ENCODE measurements at places on chromosomes 4 and X. TPM values are rescaled to one million over a fixed set of nuclear protein-coding genes. Genes with fewer than 3 reads are reported as not detected.

- DNase-seq = no peak
Observed at GRCh38 chr4:154960476-154960875, 179.4 kb downstream of the RBM46 start.

The MAGEA9 gene
- not detected for total RNA-seq

DNA sequence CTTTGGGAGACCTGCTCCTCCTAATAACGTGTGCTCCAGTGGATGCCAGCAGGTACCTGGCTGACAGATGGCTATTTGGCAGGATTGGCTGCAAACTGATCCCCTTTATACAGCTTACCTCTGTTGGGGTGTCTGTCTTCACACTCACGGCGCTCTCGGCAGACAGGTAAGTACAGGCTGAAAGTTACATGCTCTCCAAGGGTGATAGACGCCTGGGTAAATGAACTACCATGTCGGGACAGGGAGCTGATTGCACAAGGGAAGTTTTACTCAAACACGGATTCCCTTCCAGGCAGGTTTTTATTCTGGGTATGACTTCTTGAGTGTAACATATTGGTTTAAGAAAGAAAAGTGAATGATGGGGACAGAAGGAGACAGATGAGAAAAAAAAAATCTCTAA is 836 bp downstream of the GRPR start:
- DNase-seq = no peak

GRCh38 chr4:185710487-185710995 is 101.5 kb downstream of the SORBS2 start:
- no peak for DNase-seq

The SORBS2 gene
- 9.0 TPM for total RNA-seq

DNA sequence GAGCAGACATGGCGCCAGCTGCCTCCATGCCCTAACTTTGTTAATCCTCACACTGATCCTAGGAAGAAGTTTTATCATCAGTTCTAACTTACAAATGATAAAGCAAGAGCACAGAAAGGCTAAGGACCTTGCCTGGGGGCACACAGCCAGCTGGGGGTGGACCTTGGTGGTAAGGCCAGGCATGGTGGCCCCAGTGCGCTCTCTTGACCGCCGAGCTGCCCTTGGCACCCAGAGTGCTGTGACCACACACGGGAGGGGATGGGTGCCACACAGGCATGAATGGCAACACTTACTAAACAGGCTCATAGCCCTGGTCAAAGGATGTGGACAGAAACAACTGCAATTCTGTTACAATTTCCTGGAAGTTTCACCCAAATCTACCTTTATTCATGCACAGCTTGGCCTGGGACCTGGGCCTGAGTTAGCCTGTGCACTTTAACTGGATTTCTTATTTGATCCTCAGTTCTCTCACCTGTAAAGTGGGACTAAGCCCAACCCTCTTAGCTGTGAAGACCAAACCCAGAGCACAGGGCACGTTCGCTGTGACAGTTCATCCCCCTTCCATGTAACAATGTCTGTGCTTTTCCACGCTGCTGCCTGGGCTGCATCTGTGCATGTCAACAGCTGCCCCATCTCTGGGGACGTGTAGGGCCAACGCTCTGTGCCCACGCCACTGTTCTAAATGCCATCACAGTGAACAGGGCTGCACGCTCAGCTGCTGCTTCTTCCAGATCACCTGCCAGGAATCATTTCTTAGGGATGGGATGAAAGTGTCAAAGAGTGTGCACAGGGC is 44.8 kb downstream of the ACOX3 start:
- DNase-seq = no peak

DNA sequence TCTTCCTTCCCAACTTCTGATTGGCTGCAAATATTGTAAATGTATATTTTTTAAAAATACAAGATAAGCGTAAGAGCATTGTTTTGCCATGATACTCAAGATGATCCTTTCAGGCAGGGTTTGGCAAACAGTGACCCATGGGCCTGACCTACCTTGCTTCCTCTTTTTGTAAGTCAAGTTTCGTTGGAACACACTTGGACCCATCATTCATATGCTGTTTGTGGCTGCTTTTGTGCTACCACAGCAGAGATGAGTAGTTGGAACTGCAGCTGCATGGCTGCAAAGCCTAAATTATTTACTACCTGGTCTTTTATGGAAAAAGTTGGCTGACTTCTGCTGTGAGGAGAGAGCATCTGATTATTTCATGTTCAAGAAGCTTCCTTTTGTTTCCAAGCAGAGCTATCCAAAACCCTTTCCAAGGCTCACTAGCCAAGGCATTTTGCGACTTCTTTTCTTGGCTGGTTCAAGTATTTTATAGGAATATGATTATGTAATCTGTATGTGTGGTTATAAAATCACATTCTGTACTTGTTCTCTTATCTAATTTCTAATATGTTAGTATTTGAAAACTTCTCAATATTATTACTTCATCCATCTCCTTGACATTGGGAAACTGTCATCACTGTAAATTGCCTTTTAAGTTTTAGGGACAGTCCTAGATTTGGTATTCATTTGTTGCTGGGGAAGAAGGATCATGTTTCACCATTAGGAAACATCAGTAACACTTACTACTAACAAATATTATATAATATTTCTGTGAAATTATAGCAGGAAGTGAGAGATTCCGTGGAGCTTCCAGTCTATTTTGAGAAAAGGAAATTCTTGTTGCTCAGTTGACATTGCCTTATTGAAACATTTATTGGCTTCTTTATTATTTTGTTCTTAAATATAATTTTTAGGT is 109.2 kb downstream of the ARHGAP10 start:
- DNase-seq = no peak

DNA sequence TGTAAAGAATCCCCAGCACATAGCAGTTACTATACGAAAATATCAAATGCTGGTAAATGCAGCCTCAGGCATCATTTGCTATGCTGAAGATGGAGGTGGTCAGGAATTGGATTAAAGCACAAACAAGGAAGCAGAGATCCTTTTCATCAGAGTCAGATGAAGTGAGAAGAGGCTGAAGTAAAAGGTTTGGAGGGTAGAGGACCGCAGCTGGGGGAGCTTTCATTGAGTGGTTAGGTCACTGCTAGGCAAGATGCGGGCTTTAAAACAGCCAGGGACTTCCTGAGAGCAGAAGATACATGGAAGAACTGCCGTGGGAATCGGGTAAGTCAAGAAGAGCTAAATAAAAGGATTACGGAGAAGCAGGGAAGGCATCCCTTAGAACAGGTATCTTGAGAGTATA is 351.4 kb downstream of the UNC5C start:
- no peak for DNase-seq

The ADH1A gene
- not detected for total RNA-seq

GRCh38 chr4:101355767-101356702 is 8.7 kb upstream of the PPP3CA start:
- peak; percentile 65 for DNase-seq

- DNase-seq = no peak
Observed at GRCh38 chr4:174119051-174119450, 164.4 kb downstream of the FBXO8 start.

- DNase-seq = peak; percentile 31
Observed at GRCh38 chr4:94486372-94486801, 34.6 kb downstream of the PDLIM5 start.

DNA sequence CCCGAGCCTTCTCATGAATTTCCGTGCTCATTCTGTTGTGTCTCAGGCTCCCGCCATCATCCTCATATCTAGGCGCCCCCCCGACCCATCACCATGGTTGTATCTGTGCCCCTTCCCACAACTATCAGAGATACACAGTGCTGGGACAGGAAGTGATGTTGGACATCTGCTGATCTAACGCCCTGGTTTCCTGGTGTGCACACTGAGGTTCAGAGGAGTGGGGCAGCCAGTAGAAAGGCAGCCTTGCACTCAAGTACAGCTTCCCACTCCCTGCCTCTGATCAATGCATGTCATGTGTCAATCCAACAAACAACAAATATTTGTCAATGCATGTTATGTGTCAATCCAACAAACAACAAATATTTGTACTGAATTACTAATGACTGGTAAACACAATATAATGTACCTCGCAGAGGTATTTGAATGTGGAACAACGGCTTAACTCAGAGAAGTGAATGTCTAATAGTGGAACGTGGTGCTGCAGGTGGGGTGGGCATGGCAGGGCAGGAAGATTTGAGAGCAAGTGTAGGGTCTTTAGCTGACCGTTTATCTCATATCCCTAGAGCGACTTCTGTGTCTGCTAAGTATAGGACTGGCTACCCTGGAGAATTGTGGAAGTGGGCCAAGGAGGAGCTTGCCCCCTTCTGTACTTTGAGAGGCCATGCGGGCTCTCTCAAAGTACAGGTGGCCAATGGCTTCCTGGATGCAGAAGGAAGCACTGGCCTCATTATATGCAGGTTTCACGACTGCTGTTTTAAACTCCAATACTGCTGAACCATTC is 10.3 kb upstream of the SEL1L3 start:
- no peak for DNase-seq
